ENCODE measurements at places on chromosomes 1 and 21.
A peak's percentile ranks its signal among the peaks of the same experiment; 100 is the strongest.

GRCh38 chr1:235417086-235417697 is 50.0 kb downstream of the TBCE start:
- DNase-seq, result peak; percentile 75

GRCh38 chr1:27872802-27873551 is 633 bp downstream of the THEMIS2 start:
- peak; percentile 66 for DNase-seq

DNA sequence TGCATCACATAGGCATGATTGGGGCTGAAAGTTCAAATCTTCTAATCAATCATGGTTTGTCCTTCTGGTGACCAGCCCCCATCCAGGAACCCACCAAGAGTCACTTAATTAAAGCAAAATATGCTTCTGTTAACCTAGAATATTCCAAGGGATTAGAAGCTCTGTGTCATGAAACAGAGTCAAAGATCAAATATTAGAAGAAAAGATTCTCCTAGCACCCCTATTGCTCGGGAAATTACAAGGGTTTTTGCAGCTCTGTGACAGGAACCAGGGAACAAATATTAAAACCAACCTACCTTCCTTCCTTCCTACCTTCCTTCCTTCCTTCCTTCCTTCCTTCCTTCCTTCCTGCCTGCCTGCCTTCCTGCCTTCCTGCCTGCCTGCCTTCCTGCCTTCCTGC is 31.8 kb upstream of the ACTN2 start:
- DNase-seq, result no peak

GRCh38 chr1:221099747-221100595 is 220.7 kb downstream of the HLX start:
- peak; percentile 5 for DNase-seq

- no peak for DNase-seq
Measured at GRCh38 chr1:98203466-98203865, 282.6 kb upstream of the DPYD start.

GRCh38 chr1:9269078-9269501 is 23.6 kb upstream of the SPSB1 start:
- DNase-seq, result no peak

DNA sequence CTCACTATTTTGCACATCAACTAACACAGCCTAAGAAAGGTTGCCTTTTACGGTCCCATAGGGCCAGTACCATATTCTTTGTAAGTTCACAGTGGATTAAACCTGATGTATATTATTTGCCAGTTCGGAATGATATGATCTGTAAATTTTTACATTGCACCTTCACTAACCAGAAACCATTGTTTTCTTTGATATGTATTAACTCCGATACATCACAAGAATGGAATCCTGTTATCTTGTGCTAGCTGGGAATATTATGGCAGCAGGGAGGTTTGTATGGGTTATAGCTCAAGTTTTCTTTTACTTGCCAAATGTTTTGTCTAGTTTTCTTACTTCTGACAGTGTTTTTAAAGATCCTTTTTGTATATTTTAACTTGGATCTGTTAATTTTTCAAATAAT is 51.4 kb upstream of the S1PR1 start:
- DNase-seq, result no peak

- no peak for DNase-seq
Measured at GRCh38 chr21:46250146-46250725, 21.7 kb upstream of the LSS start.

DNA sequence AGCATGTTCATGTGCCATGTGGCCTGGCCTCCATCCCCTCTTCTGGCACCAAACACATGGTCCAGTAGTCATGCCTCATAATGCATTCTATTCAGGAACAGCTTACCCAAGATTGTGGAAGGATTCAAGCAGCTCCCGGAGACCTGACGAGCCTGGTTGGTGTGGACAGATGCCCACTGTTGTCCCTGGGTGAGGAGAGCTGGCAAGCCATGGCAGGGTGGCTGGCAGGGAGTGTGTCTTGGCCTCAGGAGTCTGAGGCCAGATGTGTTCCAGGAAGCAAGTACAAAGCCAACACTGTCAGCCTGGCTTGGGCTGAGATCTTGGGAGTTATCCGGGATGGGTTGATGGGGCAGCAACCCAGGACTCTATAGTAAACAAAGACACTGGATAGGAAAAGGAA is 7.3 kb upstream of the FABP3 start:
- no peak for DNase-seq

GRCh38 chr1:172139196-172139595 is 281.3 kb upstream of the C1orf105 start:
- DNase-seq, result no peak

GRCh38 chr1:19346026-19346425 is 33.9 kb downstream of the SLC66A1 start:
- no peak for DNase-seq

DNA sequence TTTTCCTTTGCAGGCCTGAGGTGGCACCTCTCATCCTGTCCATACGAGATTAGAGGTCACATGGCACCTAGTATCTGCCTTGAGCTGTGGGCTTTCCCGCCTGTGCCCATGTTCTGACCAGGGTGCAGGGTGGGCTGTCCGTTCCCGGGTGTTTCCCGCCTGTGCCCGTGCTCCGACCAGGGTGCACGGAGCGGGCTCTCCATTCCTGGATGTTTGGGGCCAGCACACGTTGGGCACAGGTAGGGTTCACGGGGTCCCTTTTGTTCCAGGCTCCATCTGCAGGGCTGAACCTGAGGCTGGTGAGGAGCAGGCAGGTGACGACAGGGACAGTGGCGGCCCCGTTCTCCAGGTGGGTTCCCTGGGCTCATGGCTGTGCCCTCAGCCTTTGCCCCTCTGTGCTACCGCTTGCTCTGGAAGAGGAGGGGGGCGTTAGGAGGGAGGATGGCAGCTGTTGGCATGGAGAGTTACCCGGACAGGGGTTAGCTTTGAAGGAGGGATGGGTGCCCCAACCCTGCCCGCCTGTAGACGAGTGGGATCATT is 10.0 kb downstream of the RRP1 start:
- no peak for DNase-seq

GRCh38 chr1:172778456-172779455 is 119.9 kb downstream of the FASLG start:
- DNase-seq, result no peak

DNA sequence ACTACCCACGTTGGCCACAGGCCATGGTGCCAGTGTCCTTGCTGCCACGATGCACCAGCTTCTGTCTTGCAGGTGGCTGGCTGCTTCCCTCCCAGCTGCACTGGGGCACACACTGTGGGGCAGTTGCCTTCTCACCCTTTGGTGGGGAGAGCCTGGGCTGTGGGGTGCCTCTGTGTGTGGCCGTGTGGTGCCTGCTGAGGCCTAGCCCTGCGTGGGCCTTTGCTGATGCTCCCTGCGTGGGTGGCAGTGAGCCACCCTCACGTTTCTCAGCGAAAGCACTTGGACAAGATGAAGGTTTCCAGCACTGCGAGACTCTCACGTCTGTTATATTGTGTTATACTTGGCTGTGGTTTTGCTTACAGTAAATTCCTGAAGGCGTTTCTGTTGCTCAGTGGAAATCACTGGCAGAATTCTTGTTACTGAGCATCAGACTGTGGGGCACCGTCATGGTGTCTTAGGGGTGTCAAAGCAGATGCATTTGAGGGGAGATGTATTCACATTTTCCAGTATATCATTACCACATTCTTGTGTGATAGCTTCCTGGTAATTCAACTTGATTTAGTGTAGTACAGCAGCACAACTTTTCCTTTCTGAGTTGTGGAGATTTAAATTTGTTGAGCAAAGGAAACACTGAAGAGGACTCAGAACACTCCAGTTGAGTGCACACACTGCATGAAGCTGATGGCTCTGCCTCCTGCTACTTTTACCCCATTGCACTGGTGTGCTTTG is 124.7 kb downstream of the PCBP3 start:
- peak; percentile 77 for DNase-seq

DNA sequence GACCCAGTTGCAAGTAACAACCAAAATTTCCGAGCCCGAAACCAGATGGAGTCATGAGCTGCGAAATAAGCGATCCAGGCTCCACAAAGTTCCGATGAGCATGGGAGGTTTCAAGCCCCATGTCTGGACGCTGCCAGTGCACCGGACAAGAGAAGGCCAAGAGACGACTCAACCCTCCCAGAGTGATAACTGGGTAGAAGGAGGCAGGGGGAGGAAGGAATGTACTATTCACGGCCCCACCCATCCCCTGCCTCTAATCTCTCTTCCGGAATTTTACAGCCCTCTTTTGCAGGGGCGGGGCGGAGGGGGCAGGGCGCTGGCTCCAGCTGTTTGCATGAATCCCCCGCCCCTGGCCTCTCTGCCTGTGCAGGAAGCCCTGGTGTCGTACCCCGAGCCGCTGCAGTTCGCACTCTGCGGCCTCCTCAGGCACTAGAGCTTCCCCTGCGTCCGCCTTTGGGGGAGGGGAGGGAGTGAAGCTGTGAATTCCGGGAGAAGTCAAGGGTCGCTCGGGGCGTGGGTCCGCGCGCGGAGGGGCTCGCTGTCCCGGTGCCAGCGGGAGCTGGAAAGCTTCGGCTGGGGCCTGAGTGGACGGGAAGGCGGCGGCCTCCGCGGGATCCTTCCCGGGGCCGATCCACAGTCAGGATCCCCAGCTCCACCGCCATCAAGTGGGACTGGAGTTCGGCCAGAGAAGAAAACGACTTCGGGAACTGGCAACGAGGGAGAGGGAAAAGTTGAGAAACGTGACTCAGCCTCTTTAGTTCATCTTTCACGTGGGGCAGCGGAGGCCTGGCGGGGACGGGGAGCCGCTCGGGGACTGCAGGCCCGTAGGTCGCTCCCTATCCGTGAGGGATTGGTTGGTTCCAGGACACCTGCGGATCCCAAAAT is 6.3 kb upstream of the PTP4A2 start:
- peak; percentile 91 for DNase-seq

DNA sequence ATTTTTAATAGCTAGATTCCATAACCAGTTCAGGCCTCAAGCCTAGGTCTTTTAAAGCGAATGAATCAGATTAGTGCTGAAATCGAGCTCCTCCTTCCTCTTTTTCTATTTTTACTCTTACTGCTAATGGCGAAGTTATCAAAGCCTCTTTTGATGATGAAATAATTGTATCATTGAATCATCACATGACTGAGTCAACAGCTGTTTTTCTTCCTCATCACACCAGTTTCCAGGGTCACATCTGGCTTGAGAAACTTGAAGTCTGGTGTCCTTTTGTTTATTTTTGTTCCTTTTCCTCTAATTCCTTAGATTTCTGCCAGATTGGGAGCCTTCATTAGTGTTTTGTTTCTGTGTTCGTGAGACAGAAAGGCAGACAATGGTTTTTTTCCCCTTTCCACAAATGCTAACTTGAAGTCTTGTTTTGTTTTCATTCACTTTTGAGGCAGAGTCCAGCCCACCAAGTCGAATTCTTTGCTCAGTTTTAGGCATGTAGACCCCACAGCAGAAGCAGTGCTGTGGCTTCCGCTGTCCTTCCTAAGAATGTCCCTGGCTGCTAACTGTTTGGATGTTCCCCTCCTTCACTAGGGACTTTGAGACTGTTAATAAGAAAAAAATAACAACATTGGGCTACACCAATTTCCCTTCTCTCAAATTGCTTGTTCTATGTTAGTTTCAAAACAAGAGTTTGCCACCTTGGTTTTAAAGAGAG is 51.9 kb upstream of the FMOD start:
- DNase-seq, result no peak

DNA sequence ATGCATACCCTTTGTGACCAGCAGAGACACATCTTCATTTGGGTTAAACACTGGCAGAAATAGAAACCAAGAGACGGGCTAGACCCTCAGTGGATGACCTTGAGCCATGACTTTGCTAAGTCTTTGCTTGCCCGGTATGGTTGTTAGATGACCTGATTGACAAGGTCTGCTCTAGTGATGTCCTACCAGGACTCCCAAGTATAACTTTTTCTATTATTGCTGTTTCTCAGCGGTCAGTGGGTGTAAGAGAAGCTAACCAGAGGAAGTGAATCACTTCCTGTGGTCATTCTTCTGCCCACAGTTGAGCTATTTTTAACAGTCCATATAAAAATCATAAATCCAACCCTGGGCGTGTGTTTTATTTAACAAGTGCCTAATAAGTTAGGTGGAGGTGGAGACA is 126.2 kb upstream of the ETS2 start:
- DNase-seq, result no peak

- no peak for DNase-seq
Measured at GRCh38 chr1:67556297-67556900, 126.2 kb upstream of the SERBP1 start.

- peak; percentile 97 for DNase-seq
Measured at GRCh38 chr21:31559368-31560119, 99.9 kb upstream of the SOD1 start.

DNA sequence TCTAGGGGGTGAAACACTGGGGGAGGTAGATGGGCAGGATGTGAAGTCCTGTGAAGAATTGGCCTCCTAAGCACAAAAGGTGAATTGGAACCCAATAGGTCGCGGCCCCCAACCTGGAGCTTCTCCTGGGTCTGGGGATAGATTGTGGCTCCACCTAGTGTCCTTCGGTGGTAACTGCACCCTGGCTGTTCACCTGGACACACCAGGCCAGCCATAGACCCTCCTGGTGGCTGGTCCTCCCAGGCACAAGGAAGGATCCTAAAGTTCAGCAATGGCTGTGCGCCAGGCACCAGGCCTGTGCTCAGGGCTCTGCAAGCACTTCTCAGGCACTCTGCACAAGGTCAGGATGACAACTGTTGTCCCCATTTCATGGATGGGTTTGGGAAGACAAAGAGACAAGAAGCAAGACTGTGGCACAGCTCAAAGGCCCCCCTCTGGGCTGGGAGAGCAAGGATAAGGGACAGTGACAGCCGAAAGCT is 13.5 kb downstream of the ESPN start:
- peak; percentile 85 for DNase-seq

DNA sequence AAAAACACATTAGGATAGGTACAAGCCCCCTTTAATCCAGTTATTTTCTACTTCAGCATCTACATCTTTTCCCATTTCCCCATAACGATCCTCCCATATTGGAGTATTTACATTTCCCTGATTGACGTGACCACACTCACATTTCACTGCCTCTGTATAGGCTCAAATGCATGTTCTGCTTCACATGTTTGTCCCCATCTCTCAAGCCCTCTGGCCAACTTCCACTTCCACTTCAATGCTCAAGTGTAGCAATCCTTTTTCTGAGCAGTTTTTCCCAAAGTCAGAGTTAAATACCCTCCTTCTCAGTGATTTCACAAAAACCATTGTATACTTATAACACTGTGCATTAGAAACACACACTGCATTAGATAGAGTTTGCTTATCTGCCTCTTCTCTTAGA is 61.8 kb upstream of the TTLL7 start:
- DNase-seq, result no peak

GRCh38 chr1:233038581-233038980 is 88.2 kb downstream of the NTPCR start:
- no peak for DNase-seq

GRCh38 chr1:46823151-46823550 is 24.3 kb downstream of the CYP4B1 start:
- no peak for DNase-seq

DNA sequence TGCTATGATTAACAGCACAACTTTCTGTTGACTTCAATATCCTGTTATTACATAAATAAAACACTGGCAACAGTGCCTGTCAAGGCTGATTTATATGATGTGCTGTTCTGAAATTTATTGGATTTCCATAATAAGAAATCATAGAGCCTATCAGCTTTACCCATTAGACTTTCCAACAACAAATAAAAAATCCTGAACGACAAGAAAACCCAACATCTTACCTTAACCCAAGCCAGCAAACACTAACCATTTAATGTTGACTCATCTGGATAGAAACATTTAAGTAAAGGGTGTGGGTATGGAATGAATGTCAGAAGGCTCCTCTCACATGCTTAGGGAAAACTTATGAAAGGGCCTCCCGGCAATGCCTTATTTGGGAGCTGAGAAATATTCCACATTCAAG is 165.1 kb downstream of the SLC45A1 start:
- DNase-seq, result no peak

GRCh38 chr1:244273845-244274619 is 177.7 kb downstream of the ADSS2 start:
- DNase-seq, result peak; percentile 39

- DNase-seq, result no peak
Measured at GRCh38 chr21:45575304-45575992, 33.2 kb upstream of the SLC19A1 start.

GRCh38 chr1:202105571-202106339 is 17.0 kb upstream of the GPR37L1 start:
- DNase-seq, result no peak
